ENCODE measurements at places on chromosomes 16 and 17.

DNA sequence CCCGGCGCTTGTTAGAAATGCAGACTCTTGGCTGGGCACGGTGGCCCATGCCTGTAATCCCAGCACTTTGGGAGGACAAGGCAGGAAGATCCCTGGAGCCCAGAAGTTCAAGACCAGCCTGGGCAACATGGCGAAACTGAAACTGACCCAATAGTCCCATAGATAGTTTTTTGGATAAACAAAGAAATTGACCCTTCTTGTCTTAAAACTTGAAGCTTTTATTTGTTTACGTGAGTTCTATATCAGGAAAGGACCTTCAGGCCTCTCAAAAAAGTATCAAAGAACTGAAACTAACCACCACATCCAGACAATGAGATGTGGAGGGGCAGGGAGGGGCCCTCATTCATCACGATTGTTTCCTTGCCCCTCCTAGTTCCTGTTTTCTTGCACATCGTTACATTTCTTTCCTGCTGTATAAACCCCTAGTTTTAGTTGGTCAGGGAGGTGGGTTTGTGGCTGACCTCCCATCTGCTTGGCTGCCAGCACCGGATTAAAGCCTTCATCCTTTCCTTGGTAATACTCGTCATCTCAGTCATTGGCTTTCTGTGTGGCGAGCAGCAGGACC lies 29.9 kb upstream of the PRM1 start:
- peak; percentile 41 for DNase-seq

- peak; percentile 51 for DNase-seq
These were observed 8.5 kb downstream of the PRMT7 start for GRCh38 chr16:68319185-68319908.

DNA sequence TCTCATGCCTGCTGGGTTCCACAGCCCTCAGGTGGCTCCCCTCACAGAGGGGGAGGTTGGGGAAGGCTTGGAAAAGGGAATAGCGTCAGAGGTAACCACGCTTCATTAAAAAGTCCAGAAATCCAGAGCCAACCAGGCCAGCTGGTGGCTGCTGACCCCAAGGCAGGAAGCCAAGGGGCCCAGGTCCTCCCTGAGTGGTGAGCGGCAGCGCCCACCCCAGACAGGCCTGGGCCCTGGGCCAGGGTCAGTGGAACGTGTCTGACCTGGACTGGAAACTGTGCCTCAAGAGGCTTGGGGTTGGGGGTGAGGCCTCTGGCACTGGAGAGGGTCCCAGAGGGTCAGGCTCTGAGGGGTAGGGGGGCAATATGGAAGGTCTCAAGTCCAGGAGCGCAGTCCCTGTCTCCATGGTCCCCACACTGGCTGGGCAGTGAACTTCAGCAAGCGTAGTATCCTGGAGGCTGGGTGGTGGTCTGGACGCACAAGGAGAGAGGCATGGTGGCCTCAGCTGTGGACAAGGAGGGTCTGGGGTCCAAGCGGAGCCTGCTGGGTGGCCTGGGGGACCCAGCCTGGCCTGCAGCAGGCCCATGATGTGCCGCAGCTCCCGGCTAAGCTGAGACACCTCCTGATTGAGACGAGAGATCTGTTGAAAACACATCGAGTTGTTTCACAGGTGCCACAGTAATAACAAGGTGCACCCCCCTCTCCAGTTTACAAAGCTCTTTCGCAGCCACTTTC lies 5.2 kb upstream of the RAB5C start:
- no peak for DNase-seq

DNA sequence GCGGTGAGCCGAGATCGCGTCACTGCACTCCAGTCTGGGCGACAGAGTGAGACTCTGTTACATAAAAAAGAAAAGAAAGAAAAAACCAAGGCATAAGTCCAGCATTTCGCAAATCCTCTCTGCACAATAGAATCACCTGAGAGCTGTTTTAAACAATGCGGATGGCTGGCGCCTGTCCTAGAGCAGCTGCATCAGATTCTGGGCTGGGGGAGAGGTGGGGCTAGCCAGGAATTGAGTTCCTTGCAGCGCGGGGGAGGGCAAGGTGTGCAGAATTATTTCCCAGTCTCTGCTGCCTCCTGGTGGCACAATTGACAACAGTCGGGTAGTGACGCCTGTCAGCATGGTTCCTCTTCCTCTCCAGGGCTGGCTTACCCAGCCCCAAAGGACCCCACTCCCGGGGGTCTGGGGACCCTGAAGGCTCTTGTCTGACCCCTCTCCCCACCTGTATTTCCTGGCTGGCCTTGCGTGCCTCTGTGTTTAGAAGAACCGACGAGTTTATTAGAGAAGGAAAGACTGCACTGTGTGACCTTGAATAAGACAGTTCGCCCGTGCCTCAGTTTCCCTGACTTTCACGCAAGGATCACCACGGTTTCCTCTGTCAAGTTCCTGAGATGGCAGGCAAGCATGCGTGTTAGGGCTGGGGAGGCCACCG lies 41.1 kb upstream of the PLCG2 start:
- peak; percentile 78 for DNase-seq

- no peak for DNase-seq
These were observed 244.8 kb downstream of the FOXL1 start for GRCh38 chr16:86823125-86823524.

- no peak for DNase-seq
These were observed 236.6 kb upstream of the MYOCD start for GRCh38 chr17:12429116-12429515.

DNA sequence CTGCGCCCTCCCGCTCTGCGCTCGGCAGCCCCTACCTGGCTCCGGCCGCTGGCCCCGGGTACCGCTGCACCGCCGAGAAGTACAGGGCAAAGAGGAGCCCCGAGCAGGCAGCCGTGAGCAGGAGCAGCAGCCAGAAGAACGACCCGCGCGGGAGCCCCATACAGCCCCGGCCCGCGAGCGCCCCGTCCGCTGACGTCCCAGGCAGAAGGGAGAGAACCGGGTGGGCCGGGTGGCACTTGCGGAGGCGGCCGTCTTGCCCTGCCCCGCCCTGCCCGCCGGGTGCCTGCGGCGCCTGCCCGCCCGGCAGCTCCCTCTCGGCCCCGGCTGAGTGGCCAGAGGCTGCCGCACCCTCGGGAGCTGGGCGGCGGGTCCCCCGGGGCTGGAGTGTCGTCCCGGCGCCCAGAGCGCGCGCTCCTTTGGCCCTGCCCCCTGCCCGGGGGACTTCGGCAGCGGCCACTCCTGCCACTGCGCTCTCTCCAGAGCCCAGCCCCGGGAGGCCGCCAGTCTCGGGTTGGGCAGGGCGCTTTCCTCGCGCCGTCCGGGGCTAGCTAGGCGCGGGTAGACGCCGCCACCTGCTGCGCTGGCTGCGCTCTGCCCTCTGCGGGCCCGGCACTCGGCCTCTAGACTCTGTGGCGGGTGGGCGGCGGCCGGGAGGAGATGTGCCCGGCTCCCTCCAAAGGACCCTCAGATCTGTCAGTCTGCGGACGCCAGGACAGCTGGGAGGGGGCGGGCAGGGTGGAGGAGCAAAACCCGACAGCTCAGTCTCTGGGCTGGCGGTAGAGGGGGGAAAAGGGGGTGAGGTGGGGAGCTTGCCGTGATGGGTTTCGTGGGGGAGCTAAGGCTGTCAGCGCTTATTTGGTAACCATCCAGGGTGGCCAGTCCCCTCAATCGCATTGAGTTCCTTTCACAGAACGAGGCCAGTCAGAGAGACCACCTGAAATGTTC lies at the start of gene ST6GALNAC2:
Gene ST6GALNAC2, minus strand, starts transcription at position 212 of the 945 bp plus-strand sequence. Its CDS starts 52 bp downstream, at position 160.
- peak; percentile 32 for DNase-seq

GRCh38 chr17:74206332-74206818 lies 2.9 kb downstream of the RPL38 start:
- no peak for DNase-seq

DNA sequence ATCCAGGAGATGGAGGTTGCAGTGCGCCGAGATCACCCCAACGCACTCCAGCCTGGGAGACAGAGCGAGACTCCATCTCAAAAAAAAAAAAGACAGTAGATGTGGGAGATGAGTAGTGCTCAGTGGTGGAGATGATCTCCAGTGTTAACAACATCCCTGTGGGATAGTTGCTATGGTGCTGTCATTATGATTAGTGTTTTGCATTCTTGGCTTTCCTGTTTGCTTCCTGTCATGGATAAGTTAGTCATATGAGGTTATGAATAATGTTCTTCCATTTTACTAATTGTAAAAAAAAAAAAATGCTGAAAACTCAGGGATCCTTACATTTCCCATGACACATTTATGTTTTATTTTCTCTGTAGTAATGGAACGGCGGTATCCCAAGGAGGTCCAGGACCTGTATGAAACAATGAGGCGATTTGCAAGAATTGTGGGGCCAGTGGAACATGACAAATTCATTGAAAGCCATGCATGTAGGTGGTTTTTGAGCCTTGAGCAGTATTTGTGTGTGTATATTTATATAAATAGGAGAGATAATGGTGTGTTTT lies 24.5 kb upstream of the DUSP14 start:
- DNase-seq, result no peak

GRCh38 chr16:69494991-69495392 lies 70.6 kb downstream of the CYB5B start:
- DNase-seq, result peak; percentile 18

DNA sequence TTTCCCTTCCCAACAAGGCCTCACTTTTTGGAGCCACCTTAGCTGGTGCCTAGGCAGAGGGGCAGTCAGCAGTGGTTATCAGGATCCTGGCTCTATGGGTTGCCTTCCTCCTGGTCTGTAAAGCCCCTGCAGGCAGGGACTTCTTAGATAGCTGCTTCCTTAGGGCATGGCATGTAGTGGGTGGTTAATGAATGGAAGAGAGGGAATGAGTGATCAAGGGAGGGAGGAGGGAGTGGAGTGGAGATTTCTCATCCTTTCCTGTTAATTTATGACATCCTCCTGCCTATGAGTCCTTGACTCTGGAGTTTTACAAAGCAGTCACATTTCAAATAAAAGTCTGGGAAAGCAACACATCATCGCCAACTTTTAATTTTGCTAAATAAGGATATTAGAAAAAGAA lies 40.7 kb downstream of the SNX20 start:
- DNase-seq, result no peak

DNA sequence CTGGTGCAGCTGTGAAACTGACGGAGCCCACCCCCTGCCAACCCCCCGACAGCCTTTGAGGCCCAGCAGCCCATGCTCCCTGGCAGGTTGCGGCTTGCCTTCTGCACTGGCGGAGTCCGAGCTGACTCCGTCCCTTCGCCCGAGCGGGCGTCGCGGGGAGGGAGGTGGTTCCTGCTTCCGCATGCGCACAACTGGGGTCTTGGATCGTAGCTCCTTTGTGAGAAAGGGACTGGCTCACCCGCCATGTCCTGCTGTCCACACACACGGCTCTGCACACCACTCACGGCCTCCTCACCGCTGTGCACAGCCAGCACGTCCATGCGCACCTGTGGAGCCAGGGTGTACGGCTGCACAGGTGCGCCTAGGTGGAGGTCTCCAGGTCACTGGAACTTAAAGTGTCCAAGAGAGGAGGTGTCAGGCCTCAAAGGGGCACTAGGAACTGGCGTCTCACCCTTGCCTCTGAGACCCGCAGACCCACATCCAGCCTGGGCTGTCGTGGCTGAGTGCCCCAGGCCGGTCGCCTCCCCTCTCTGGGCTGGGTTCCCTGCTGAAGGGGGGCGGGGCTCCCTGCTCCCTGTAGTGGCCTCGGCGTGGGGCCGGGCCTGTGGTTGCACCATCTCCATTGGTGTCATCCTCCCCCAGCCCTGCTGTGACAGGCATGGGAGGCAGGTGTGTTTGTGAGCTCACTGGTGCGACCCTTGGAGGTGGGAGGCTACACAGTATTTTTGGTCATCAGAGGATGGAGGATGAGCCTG lies 45.3 kb downstream of the JPH3 start:
- no peak for DNase-seq

GRCh38 chr17:17783116-17783824 lies 53.5 kb downstream of the SREBF1 start:
- peak; percentile 48 for DNase-seq

- DNase-seq, result no peak
These were observed 28.1 kb upstream of the NFAT5 start for GRCh38 chr16:69537706-69538080.

DNA sequence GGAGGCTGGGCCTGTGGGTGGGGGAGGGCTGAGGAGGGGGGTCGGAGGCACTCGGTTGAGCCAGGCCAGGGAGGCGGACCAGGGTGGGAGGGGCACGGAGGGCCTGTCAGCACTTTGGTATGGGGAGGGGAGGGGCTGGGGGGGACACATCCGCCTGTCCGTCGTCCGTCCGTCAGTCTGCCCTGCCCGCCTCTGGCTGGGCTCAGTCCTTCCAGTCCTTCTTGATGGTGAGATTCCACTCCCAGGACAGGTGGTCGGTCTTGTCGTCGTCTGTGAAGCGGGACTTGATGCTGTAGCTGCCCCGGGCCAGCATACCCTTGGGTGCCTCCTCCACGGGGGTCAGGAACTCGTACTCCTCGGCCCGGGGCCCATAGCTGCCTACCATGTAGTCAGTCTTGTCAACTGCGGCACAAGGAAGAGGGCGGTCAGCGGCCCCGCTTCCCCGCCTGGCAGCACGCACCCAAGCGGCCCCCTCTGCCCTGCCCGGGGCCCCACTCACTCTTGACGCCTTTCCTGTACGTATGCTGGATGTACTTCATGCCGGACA lies 2.4 kb downstream of the ARHGDIA start:
- no peak for DNase-seq

- no peak for DNase-seq
These were observed 7.4 kb upstream of the TNRC6C start for GRCh38 chr17:77951123-77951522.

GRCh38 chr17:15273141-15273793 lies 8.1 kb upstream of the PMP22 start:
- no peak for DNase-seq

DNA sequence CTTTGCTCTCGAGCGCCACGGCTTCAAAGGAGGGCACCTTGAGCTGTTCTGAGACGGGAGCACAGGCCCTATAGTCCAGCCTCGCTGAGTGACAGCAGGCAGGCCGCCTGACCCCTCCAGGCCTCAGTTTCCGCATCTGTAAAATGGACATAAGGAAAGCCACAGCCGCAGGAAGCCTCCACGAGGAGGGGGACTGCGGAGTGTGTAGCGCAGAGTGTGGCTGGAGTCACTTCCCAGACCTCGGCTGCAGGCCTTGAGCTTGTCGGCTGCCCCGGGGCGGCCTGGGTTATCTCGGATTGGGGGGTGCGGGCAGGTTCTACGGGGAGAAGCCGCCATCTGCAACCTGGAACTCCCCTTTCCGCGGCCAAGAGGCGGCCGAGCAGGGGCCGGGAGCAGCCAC lies 40.8 kb downstream of the ZFPM1 start:
- DNase-seq, result no peak

- DNase-seq, result no peak
These were observed 57.7 kb downstream of the SRL start for GRCh38 chr16:4184038-4184702.

- DNase-seq, result no peak
These were observed 11.5 kb downstream of the ATP2C2 start for GRCh38 chr16:84379709-84380362.

- no peak for DNase-seq
These were observed 5.2 kb upstream of the MRPL38 start for GRCh38 chr17:75909812-75910274.

DNA sequence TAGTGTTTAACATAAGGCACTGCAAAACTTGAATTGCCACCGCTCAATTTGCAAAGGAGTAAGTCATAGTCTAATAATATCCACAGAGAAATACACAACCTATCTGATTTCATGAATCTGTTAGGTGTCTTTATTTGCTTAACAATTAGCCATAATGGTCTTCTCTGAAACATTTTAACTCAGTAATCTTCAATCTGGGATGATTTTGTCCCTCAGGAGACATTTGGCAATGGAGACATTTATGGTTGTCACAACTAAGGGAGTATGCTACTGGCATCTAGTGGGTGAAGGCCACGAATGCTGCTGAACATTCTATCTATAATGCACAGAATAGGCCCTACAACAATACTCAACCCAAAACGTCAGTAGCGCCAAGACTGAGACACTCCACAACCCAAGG lies 4.3 kb downstream of the UBE2G1 start:
- no peak for DNase-seq

- DNase-seq, result no peak
These were observed 16.0 kb downstream of the CCL16 start for GRCh38 chr17:35965272-35965671.
